ENCODE measurements at places on chromosomes 13 and 19.

DNA sequence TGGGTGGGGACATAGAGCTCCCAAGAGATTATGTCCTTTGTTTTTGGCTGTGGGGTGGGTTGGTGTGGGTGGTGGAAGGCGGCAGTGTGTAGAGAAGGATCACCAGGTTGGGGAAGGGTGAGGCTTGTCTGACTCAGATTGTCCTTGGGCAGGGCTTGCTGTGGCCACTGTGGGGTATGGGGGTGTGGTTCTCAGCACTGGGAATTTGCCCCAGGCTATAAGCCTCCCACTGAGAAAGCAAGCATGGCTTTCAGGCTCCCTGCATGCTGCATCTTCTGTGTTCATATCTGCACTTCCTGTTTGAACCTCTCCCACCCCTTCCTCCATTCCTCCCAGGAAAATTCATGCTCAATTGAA is 34.9 kb downstream of the DNAJC15 start:
- peak; percentile 35 for DNase-seq

DNA sequence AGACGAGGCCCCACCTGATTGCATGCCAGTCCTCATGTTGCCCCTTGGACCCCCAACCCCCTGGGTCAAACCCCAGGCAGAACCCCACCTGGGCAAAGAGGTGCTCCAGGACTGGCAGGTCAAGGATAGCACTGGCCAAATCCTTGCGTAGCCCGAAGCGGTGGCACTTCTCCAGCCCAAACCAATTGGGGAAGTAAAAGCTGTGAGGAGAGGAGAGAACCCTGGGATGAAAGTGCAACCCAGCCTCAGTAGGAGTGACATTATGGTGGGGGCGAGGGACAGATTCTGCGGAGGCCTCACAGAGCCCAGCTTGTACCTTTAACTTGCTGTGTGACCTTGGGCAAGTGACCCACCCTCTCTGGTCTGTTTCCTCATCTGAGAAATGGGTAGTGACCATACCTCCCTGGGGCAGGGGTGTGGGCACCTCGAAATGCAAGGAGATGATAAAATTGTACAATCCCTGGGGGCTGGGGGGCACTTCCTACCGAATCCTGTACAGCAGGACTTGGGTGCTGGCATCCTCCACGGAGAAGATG is 4.4 kb downstream of the JAK3 start:
- DNase-seq, result no peak

- no peak for DNase-seq
These were observed 6.1 kb upstream of the LMNB2 start for GRCh38 chr19:2462635-2463421.

DNA sequence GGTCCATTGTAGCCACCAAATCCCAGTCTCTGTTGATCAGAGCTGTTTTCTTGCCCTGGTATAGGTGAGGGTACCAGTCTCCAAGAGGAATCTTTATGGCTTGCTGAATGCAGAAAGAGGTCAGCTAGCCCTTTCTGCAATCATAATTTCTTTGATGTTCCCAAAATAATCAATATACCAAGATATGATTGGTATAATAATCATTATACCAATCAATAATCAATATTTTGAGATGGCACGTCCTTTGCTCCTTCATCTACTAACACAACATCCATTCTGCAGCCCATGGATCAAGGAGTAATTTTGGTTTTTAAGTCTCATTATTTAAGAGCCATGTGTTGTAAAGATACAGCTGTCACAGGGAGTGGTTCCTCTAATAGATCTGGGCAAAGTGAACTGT is 31.5 kb upstream of the CHST8 start:
- no peak for DNase-seq

DNA sequence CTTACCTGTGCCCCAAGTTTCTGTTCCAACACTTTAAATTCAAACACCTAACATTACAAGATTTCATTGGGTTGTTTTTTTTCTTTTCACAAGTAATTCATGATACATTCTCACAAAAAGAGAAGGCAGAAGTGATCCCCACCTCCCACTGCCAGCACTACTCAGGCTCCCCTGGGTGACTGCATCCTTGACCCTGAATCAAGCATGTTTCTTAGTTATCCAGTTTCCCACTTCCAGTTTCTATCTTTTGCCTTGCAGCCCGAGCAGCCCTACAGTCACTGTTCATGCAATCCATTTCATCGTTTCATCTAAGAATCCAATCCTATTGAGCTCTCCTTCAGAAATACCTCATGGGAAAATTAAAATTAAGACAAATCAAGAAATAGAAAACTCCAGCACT is 61.4 kb downstream of the RNASEH2B start:
- DNase-seq, result no peak

GRCh38 chr13:30806784-30807183 is 71.4 kb downstream of the ALOX5AP start:
- no peak for DNase-seq
